ENCODE measurements at places on chromosomes 3 and 15. TPM values are rescaled to one million over a fixed set of nuclear protein-coding genes. Genes with fewer than 3 reads are reported as not detected.

DNA sequence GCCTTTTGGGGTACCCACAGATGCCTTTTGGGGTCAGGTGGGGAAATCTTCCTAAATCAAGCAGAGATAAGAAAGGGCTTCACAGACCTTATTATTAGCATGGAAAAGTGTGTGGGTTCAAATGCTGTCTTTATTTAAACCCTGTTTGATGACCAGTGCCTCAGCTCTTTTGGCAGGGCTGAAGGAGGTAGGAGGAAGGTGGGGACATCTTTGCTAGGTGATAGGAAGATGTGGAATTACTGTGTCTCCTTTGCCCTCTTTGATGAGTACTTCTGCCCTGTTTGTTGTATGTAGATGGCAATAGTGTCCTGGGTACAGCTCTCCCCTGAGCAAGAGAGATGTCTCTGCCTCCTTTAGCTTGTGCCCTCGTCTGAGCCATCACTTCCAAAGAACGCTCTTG, 333.3 kb upstream of the ROPN1 start:
- no peak for DNase-seq

DNA sequence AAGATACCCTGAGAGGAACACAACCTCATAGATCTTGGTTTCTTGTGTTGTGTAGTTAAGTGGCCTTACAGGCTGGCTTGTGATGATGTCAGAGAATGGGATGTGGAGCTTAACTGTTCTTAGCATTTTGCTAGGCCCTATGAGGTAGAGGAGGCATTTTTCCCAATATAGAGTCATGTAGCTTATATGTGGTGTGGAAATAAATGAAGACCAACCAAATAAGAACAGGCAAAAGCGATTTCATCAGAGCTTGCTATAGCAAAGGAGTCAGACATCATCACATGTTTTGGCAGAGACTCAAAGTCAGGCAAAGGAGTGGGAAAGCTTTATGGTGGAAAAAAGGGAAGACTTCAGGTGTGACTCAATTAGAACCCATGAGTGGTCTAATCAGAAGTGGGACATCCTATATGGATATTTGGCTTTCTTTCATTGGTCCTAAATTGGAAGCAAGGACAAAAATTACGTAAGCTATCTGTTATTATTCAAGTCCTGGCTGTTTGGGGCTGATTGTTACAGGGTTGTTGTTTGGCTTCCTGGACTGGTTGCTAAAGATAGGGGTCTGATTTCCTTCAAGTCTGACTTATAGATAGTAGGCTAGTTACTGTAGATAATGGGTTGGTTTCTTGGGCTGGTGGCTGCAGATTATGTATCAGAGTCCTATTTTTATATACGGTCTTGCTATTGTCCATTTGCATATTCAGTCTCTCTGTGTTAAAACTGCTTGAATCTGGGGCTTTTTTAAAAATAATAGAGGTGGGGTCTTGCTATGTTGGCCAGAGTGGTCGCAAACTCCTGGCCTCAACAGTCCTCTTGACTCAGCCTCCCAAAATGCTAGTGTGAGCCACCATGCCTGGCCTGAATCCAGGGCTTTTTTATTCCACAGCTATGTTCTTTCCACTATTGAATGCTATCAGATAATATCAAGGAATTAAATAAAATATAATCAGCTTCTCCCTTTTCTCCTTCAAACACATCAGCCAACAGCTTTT, 30.3 kb upstream of the SETD2 start:
- DNase-seq, result peak; percentile 2

Gene SOX14
- total RNA-seq, result not detected

DNA sequence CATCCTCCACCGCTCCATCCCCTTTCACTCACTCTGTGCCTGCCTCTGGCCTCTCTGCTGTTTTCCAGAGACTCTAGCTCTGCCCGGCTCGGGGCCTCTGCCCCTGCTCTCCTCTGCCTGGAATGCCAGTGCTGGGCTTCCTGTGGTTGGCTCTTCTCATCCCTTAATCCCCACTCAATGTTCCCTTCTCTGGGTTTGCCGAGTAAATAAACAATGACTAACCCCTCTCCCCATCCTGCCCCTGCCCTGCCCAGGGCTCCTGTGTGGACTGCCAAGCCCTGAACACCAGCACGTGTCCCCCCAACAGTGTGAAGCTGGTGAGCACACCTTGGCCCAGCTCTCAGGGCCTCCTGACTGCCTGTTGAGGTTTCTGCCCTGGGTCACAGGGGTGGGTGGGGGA, 12.2 kb downstream of the STAB1 start:
- peak; percentile 26 for DNase-seq

Gene NOX5
- total RNA-seq, result 0.09 TPM

- DNase-seq, result no peak
These were observed 7.3 kb downstream of the ACOX2 start for GRCh38 chr3:58529516-58530353.

- DNase-seq, result peak; percentile 29
These were observed 59.1 kb downstream of the FMN1 start for GRCh38 chr15:33135355-33135781.

- no peak for DNase-seq
These were observed 24.2 kb upstream of the SLC4A7 start for GRCh38 chr3:27508424-27508823.

- peak; percentile 95 for DNase-seq
These were observed at the start of gene PCYT1A for GRCh38 chr3:196287440-196288140. Gene PCYT1A, minus strand, starts transcription at chr3:196287726. Its CDS starts 17,195 bp downstream, at chr3:196270531.

Gene ZMYND10
- total RNA-seq, result 0.39 TPM

DNA sequence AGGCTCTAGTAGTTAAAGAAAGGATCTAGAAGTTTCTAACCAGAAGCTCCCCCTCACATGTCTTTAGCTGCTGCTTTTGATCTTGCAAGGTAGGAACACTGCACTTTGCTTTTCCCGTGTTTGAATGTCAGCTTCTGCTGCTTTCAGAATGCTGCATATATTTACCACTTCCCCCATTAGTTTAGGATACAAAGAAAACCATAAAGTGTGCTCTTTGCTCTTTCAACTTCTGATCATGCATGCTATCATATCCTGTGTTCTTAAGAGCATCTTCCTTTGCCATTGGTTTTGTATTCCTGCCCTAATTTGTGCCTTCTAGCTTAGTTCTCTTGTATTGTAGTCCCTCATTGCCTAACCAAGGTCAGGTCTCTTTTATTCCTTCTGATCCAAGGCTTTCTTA, 43.3 kb downstream of the ZNF609 start:
- no peak for DNase-seq

GRCh38 chr3:63351159-63352007, 73.3 kb downstream of the SYNPR start:
- DNase-seq, result peak; percentile 48

GRCh38 chr3:113912552-113913236, 35.1 kb upstream of the ZDHHC23 start:
- DNase-seq, result peak; percentile 50

- DNase-seq, result no peak
These were observed 356.5 kb downstream of the TBL1XR1 start for GRCh38 chr3:176840641-176841286.

DNA sequence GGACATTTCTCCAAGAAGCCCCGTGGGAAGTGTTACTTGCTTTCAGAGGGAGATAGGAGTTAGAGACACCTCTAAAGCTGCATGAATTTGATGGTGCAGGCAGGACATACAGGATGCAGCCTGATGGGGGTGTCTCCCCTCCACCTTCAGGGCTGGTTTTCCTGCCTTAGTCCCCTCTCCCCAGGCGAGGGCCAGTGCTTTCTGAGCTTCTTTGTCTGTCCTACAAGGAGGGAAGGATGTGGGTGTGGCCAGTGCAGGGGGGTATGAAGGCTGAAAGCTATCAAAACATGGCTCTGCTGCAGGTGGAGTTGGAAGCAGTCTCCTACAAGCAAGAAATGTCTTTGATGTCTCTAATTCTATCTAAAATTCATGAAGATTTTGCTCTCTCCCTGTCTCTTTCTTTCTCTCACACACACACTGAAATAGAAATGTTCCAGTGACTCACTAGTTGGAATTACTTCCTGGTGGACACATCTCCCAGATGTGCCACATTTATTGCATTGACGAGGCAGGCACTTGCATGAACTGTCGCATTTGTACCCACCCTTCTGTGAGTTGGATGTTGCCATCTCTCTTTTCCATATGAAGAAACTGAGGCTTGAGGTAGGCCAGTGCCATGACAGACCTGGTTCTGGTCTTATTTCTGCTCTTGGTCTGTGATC, 13.9 kb upstream of the PODXL2 start:
- DNase-seq, result no peak

GRCh38 chr3:150371741-150372254, 36.3 kb upstream of the TSC22D2 start:
- peak; percentile 99 for DNase-seq

DNA sequence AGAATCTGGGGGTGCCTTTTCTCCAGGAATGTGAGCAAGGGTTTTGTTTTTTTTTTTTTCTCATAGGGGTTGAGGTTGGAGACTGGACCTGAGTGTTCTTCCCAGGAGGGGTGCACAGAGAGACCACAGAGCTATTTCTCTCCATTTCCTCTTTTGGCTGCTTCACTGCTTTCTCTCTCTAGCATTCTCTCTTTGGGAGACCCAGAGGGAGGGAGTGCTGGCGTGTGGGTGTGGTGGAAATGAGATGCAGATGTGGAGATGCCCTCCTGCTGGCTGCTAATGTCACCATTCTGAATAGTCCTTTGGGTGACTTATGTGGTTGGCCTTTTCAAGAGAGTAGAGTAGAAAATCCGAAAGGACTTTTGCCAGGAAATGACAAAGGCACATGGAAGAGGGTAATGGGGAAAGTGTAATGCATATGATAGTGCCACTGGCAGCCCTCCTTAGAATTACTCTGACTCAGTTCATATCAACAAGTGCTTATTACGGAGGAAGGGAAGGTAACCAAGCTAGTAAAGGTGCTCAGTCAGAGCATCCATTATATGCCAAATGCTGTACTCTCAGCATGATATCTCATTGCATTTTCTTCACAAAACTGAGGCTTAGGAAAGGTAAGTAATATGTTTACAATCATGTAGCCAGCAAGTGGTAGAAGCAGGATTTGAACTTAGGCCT, 1.9 kb downstream of the SYN2 start:
- no peak for DNase-seq

- DNase-seq, result peak; percentile 58
These were observed 295.5 kb downstream of the PLOD2 start for GRCh38 chr3:145865399-145866018.

DNA sequence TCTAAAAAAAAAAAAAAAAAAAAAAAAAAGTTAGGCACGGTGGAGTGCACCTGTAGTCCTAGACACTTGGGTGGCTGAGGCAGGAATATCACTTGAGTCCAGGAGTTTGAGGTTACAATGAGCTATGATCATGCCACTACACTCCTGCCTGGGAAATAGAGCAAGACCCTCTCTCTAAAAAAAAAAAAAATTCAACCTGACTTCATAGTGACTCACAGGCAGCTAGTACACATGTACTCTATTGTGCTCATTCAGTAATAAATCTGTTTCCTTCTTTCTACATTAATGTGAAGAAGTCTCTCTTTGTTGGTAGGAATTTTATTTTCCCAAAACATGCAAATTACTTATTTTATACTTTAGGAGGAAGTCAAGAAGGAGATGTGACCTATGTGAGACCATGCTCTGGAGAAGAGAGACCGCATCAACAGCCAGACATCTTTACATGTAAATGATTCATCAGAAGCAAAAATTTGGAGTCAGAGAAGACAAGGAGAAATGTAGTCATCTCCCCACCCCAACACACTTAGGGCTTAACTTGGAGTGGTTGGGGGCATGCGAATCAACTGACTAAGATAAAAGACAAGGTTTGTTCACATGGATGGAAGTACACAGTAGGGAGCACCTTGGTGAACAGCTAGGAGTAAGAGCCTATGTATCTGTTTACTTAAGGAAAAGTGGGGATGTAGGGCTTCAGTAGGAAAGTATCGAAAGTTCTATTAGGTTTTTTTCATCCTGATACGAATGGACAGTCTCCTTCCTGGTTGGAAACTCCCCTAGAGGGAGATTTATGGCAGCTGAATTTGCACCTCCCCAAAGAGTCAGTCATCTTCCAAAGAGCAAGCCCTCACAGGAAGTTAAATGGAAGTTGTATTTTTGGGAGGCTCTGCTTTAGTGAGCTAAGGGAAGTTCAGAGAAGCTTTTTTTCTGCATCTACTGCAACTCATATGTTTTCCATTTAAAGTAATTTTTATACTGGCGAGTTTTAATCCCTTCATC, 23.0 kb upstream of the NMD3 start:
- peak; percentile 36 for DNase-seq

DNA sequence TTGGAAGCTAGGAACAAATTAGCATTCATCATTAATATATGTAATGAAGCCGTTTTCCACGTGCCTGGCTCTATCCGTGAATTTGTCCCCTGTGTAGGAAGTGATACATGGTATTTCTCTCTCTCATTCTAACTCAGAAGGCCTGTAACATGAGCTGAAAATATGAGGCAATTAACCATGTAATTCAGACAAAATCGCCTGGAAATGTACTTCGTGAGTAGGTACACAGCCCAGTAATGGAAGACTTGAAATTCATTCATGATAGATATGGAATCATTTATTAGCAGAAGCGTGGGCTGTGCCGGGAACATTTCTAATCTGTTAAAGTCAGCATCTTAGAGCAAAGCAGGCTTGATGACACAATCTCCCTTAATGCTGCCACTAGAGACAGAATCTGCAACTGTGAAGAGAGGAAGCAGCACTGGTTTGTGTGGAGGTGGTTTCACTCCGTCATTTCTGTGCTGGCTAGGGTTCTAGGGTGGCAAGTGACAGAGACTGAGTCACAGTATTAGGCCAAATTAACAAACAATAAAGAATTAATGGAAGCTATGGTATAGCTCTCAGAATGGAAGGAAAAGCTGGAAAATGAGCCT, 225.0 kb upstream of the PROK2 start:
- DNase-seq, result no peak

- DNase-seq, result peak; percentile 84
These were observed 133.4 kb upstream of the WNT5A start for GRCh38 chr3:55620351-55621025.

- DNase-seq, result no peak
These were observed 253.9 kb downstream of the LSAMP start for GRCh38 chr3:116191409-116191808.

DNA sequence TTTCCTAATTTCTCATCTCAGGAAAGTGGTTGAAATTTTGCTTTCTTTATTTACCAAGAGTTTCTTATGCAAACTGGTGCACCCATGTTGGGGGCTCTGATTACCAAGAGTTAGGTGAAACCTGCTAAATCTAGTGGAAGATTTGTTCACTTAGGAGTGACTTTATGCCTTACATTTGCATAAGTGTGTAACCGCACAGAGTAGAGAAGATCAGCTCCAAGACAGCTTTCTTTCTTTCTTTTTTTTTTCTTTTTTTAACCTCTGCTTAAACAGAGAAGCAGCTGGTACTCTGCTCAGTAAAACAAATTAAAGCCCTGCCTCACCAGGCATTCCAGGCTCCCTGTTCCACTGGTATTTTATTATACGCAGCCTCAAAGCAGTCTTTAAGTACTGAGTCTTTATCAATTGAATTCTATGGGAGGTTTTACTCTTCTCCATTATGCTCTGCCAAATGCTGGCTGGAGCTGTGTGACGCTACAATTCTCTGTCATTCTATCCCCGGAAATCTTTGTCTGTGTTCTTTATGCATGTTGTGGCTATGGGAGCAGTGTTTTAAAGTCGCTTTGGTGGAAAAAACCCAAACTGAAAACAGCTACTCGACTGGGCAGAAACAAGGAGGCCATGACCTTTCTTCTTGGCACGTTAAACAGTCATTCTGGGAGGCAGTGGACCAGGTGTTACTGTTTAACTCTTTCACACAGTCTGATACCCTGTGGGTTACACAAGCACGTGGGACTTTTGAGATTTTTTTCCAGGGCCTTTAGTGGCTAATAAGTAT, 55.2 kb upstream of the GBE1 start:
- peak; percentile 49 for DNase-seq

Measured in astrocyte (in vitro differentiated cells and primary cell).